ENCODE measurements at places on chromosomes 13 and 19.

- no peak for DNase-seq
Observed at GRCh38 chr13:36385489-36385888, 39.3 kb upstream of the SPART start.

DNA sequence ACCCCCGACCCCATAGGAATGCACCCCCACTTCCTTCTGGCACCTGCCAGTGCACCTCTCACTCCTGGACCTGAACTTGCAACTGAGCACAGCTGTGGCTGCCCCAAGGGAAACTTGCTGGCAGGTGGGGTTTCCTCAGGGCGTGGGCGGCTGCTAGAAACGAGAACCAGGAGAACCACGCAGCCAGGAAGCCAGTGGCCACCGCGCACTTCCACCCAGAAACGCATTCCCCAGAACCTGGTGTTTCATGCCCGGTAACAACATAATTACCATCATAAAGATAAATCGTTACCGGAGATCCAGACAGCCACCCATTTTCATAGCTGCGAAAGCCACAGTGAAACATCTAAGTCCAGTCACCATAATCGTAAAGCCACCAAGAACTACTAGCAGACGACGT, 75.2 kb upstream of the C13orf46 start:
- DNase-seq: no peak

DNA sequence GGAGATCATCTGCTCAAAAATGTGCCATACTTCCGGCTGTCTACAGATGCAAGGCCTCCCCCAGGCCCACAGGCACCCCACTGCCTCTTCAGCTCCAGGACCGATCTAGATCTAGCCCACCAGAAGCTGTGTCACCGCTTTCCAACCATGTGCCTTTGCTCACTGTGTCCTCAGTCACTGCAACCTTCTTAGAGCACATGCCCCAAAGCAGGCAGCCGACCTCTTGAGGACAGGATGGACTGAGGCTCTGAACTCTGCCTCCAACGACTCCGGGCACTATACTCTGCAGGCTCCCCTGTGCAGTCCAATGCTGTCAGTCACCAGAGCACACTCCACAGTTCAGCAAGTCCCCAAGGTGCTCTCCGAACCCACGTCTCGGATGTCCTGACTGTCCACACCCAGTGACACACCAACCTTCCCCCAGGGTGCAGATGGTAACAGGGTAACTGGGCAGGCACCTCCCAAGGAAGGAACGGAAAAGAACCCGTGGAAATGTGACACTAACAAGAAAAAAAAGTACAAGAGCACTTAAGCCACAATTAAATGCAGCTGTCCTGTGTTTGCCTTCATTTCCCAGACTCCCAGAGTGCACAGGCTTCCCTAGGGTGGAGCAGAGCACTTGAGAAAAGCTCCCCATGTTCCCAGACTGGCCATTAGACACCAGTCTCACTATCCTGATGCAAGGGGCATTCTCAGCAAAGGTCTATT, 4.8 kb downstream of the STK24 start:
- peak; percentile 68 for DNase-seq

- DNase-seq: no peak
Observed at GRCh38 chr13:102907886-102908515, 62.2 kb downstream of the ERCC5 start.

DNA sequence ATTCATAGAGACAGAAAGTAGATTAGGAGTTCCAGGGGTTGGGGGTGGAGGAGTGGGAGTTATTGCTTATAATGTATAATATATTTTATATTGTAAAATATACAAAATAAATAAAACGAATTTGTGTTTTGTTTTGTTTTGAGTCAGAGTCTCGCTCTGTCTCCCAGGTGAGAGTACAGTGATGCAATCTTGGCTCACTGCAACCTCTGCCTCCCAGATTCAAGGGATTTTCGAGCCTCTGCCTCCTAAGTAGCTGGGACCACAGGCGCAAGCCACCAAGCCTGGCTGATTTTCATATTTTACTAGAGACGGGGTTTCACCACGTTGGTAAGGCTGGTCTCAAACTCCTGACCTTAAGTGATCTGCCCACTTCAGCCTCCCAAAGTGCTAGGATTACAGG, 2.5 kb upstream of the GADD45GIP1 start:
- no peak for DNase-seq

- DNase-seq: no peak
Observed at GRCh38 chr13:110400786-110401533, 93.9 kb downstream of the COL4A2 start.

DNA sequence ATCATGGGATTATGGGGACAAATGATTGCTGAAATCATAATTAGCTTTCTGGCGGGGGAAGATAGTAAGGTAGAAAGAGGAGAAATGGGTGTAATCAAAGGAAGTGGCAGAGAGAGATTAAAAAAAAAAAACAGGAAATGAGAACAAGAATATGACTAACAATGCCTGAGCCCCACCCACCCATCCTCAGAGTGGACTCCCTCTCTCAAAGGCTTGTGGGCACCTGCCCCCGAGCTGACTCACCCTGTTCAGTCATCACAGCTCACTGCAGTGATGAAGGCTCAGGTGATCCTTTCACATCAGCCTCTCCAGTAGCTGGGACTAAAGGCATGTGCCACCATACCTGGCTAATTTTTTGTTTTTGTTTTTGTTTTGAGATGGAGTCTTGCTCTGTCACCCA, 26.4 kb upstream of the TPT1 start:
- peak; percentile 34 for DNase-seq

DNA sequence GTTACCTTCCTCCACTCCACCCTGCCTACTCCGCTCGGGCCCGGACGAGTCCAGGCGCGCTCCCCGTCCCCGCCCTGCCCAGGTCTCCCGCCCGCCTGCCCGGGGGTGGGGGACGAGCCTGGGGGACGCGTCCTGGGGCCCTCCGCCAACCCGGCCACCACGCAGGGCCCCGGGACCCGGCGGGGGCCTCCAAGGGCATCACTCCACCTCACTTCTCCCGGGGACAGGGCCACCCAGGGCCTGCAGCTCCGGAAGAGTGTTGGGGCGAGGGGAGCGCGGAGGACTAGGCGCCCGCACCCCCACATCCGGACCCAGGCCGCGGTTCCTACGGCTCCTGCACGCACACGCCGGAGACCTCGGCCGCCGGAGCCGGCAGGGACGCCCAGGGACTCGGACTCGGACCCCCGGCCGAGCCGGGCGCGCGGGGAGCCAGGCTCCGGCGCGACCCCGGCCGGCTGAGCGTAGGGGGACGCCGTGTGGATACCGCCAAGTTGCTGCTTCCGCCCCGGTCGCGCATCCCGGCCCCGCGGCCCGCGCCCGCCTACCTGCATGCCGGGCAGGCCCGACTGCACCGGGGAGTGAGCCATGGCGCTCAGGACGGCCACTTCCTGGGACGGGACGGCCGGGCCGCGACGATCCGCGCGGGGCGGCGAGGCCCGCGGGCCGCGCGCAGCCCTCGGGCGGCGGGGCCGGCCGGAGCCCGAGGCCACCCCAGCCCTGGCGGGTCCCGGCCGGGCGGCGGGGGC, 534 bp downstream of the STK24 start:
- no peak for DNase-seq

GRCh38 chr13:108769213-108770070, 140.0 kb downstream of the MYO16 start:
- DNase-seq: no peak

- DNase-seq: no peak
Observed at GRCh38 chr13:43596924-43597598, 189.7 kb downstream of the ENOX1 start.

- DNase-seq: no peak
Observed at GRCh38 chr19:51107406-51108065, 673 bp downstream of the CTU1 start.

DNA sequence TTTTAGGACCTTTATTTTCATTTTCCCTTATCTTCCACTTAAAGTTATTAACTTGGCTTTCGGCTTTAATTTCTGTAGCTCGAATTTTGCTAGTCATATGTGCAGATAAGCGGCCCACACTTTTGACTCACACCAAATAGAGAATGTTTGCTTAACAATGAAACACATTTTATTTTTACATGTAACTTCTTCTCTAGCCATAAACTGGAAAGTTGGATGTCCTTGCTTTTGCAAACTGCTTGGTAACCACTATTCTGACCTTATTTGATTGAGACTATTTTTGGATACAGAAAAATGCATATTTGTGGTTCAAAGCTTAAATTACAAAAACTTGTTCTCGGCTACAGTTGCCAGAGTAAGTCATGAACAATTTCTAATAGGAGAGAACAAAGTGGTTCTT, 600.0 kb downstream of the KCTD12 start:
- DNase-seq: peak; percentile 45

DNA sequence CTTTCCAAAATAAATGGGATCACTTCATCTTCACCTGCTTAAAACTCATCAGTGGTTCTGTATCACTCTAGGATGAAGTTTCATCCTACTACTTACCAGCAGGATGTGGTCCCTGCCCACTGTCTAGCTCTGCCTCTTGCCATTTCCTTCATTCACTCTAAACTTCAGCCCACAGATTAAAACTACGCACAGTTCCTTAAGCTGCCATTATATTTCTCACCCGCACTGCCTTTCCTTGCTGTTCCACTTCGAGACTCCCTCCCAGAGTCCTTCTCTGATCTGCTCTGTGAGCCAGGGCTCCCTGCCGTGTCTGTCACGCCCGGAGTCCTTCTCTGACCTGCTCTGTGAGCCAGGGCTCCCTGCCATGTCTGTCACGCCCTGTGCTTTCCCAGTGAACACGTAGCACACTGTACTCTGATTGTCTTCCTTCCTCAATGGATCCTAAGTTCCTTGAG, 52.0 kb upstream of the NPAS1 start:
- peak; percentile 28 for DNase-seq

- no peak for DNase-seq
Observed at GRCh38 chr13:33612641-33613638, 205.0 kb upstream of the RFC3 start.

GRCh38 chr13:84192125-84192524, 309.9 kb upstream of the SLITRK1 start:
- no peak for DNase-seq

DNA sequence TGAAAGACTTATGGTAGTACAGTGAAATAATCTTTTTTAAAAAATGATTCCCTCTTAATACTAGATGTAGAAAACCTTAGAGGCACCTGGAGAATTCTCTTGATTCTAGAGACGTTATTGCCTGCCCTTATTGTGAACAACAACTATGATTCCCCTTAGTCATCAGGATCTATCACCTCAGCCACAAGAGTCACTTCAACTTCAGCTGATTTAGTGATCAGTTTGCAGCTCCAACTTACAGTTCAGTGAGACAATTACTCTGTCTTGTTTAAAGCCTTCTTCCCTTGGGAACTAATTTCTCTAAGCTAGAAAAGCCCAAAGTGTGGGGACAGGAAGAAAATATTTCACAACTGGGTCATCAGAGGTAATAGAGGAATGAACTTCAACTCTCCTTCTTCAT, 254.3 kb upstream of the SLITRK1 start:
- no peak for DNase-seq

GRCh38 chr19:10533646-10534386, 9.9 kb upstream of the ATG4D start:
- DNase-seq: peak; percentile 96

DNA sequence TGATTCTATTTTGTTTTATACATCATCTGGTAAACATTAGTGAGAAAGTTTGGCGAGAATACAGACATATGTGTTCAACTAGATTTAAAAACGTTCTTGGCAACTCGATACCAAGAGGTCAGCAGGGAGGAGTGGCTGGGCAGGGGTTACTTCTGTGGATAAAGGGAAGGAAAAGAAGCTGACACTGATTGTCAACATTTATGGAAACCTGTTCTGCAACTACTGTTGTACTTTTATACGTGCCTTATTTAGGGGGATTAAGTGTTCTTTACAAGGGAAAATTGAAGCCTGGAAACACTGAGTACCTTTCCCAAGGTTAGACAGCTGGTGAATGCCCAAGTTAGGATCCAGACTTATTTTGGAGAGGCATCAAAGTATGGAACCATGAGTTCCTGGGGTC, 65.0 kb downstream of the MTUS2 start:
- no peak for DNase-seq

GRCh38 chr19:47608074-47608918, 638 bp upstream of the BICRA start:
- DNase-seq: no peak

- no peak for DNase-seq
Observed at GRCh38 chr13:79508224-79508961, 27.4 kb downstream of the NDFIP2 start.

DNA sequence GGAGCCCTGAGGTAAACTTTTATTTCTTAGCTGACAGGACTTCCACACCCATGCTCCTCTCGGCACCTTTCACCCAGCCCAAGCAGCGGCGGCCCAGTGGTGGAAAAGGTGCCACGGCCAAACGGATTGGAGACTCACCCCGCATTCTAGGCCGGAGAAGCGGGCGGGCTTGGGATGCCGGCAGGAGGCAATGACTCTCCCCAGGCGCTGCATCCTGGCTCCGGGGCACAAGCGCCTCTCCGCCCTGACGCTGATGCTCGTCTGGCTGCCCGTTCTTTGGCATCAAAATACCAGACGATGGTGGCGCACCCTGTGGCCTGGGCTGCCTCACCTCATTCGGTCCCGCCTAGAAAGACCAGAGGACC, 6.7 kb upstream of the ZNF606 start:
- no peak for DNase-seq

- DNase-seq: no peak
Observed at GRCh38 chr13:106650690-106651205, 82.8 kb upstream of the ARGLU1 start.

- DNase-seq: no peak
Observed at GRCh38 chr19:13343514-13343913, 162.8 kb downstream of the CACNA1A start.

DNA sequence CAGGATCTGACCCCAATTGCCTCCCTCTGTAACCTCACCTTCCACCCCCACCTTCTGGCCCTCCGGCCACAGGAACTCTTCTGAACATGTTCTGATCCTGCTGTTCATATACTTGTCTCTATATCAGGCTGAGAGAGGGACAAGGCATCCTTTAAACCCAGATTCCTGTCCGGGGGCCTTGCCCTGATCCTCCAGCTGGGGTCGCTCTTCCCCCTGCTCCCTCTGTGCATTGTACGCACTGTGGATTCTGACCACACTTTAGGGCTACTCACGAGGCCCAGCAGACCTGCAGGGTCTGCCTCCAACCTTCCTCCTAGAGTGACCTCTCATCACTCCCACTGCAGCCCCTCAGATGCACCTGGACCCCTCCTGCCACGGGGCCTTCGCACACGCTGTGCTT, 269.3 kb downstream of the UQCRFS1 start:
- DNase-seq: no peak

- DNase-seq: no peak
Observed at GRCh38 chr13:44974056-44974793, 15.0 kb downstream of the NUFIP1 start.

GRCh38 chr19:33726756-33727155, 69.9 kb upstream of the KCTD15 start:
- DNase-seq: no peak

- peak; percentile 18 for DNase-seq
Observed at GRCh38 chr19:3098515-3099346, 4.6 kb downstream of the GNA11 start.

- no peak for DNase-seq
Observed at GRCh38 chr13:28539625-28540286, 44.8 kb upstream of the FLT1 start.

- DNase-seq: no peak
Observed at GRCh38 chr13:49030213-49030612, 54.5 kb downstream of the FNDC3A start.

DNA sequence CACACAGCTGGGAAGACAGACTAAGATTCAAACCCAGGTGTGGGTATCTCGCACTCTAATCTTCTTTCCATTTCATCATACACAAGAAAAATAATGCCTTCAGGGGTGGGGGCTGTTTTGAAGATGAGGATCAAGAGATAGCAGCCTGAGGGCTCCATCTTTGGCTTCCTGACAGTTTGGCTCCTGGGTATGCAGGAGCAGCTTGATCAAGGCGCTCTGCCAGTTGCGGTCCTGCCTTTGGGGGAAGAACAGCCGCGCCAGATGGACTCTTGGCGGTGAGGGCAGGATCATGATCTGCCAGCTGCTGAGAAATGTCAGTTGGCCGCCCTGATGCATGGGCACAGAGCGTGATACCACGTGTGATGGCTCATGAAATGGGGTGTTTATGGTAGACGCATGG, 119.1 kb downstream of the IER2 start:
- DNase-seq: no peak

Data from GM04503 (cell line).